ENCODE measurements at places on chromosomes 7 and 10.

DNA sequence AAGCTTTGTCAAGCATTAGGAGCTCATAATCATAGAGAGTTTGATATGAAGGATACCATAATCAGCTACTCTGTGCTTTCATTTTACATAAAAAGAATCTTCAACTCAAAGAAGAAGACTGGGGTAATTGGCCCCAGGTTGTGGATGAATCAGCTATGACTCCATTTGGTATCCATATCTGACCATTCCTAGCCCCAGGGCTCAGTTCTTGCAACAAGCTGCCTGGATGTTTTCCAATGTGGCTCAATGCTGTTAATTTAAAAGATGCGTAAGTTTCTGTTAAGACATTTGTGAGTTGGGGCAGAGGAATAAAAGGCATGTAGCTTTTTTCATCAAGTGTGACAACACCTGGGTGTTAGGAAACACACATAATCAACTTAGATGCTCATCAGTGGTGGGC lies 951.1 kb downstream of the NRG3 start:
- no peak for DNase-seq

DNA sequence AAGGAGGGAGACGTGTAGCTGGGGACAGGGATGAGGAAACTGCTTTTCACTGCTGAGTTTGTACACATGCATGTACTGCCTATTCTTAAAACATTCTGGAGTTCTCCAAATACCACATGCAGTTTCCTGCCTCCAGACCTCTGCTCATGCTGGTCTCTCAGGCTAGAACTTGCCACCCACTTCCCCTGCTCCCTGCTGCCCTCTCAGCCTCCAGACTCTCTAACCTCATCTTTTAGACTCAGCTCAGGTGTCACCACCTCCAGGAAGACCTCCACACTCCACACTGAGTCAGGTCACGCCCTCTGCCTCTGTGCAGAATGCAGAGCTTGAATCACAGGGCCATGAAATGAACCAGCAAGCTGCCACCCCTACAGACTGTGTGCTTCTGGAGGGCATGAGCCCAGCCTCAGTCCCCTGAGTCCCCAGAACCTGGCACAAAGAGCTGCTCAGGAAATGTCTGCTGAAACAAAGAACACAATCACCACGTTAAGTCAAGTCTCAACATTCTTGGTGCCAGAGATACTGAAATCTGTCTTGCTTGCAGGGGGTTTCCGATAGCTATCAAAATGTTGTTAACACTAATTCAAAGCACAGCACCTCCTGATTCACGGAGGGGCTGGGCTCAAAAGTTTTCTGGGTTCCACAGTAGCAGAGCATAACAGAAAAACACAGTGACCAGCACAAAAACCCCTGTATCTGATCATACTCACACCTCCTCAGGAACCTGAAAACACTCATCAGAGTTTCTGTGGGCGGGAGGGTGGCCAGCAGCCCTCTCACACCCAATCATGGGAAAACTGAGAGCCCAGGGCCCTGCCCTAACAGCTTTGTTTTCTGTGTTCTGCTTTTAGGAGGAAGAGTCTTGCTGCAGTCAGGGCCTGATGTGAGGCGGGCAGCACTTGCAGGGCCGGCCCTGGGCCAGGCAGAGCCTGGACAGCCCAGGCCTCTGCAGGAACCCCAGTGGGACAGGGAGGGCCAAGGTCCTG lies 21.1 kb downstream of the FAM53B start:
- DNase-seq, result no peak

DNA sequence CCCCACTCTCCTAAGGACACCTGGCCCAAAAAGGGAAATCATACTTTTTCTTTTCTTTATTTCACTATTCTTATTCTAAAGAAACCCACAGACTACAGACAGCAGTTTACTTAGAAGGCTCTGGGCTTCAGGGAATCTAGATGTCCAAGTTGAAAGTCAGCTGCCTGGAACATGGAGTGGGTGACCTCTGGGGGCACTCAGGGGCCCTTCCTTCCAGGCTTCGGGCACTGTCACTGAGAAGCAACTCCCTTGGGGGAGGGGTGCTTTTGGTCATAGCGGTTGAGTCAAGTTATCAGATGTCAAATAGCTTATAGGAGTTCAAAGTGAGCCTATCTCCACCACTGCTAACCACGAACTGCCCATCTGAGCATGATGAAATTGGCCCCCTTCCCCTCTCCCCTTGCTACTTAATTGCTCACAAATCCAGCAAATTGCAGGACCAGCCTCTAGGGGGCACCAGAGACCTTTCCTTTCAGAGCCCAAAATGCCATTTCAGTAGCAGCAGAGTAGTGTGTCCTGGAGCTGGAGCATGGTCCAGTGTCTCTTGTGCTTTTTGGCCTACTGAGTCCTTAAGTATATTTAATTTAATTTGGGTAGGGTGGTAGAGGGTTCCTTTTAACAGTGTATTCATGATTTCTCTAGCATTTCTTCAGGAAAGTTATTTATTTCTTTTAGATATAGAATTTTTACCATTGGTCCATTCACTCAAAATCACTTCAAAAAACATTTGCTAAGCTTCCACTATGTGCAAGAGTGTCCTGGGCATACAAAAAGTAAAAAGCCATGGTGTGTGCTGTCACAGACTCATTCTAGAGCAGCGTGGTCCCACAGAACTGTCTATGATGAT lies 463.8 kb downstream of the KCNMA1 start:
- peak; percentile 29 for DNase-seq

DNA sequence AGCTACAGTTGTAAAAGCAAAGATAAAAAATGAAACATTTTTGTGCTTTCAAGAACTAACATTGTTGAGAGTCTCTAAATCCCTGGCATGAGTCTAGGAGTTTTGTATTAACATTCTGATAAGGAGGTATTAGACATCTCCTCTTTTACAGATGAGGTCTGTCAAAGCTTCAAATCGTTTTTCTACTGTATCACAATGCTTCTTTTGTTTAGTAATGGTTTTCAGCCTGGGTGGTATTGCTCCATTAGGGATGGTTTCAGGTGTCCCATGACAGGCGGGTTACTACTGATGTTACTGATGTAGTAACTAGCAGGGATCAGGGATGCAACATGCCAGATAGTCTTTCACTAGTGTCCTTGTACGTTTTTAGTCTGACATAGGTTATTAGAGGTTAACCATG lies 27.4 kb downstream of the STAM start:
- no peak for DNase-seq

DNA sequence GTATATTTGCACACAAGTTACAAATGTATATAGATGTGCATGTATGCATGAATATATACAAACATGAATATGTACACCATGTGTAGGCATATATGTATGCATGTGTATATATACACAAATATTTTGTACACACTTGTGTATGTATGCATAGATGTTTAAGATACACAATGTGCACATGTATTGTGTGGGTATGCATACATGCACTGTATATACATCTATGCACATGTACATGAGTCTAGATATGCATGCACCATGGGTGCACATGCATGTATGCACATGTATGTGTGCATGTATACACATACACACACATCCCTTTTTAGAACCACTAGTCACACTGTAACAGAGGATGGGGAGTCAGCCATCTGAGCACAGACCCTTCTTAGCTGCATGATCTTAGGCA lies 249.4 kb downstream of the COBL start:
- no peak for DNase-seq

- no peak for DNase-seq
Observed at GRCh38 chr7:128006550-128007302, 24.5 kb downstream of the LRRC4 start.

DNA sequence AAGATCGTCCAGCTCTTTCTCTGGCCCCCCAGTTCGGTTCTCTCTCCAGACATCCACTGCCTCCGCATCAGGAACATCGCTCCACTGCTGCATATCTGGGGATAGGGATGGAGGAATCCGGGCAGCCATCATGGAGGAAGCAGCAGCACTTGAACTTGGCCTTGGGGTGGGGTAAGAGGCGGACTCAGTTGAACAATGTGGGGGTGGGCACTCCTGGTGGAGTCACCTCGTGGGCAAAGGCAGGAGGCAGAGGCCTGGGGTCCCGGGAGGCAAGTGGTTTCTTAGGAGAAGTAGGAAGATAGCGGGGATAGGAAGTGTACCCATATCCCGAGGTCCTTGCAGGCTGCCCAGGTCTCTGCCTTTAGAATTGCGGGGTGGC lies 98.3 kb downstream of the CHST15 start:
- DNase-seq, result no peak

GRCh38 chr7:13262929-13263530 lies 575.6 kb downstream of the ARL4A start:
- DNase-seq, result no peak

- DNase-seq, result no peak
Observed at GRCh38 chr7:139696552-139696951, 81.2 kb downstream of the HIPK2 start.

DNA sequence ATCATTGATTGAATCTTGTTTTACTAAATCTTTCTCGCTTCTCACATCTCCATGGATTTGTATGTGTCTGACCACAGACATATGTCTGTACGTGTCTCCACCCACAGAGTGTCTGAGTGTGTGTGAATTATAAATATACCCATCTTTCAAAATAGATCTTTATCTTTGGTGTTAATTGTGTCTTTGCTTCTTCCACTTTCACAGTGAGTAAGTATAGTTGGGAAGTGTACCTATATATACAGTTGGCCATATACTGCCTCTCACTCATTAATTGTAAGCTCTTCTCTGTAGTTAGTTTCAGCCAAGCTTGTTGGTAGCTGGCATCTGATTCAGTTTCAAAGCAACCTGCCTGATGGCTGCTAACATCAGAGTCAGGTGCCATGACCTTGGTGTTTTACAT lies 18.4 kb downstream of the EEPD1 start:
- no peak for DNase-seq

DNA sequence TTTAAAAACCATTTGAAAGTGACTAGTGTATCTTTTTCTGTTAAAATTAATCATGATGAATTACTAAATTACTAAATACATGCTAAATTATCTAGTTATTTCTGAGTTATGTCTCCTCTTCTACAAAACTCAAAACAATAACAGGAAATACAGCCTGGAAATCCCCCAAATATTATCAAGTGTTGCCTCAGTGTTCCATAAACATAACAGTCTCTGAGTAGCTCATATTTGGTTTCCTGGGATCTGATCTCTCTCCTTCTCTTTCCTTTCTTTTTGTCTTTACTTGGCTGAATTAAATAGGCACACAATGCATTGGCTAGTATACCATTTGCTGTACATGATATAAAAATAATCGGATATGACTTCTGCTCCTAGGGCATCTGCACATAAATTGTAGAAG lies 277.6 kb upstream of the IGFBP3 start:
- no peak for DNase-seq

DNA sequence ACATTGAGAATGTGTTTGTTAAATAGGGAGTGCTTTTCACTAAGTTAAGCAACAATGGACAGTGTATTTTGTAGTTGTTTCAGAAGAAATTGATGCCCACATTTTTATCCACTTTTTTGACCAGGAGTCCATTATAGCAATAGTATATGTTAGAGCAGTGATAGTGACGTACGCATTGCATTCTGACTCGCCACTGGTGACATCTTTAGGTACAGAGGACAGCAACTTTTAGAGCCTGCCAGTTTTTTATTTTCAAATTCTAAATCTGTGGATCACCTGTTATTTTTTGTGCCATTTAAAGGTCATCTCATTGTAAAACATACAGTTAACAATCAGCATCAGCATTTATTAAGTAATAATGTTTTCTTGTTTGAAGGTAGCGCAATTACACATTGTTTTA lies 1.4 kb downstream of the UBE2D1 start:
- no peak for DNase-seq

- no peak for DNase-seq
Observed at GRCh38 chr7:37419496-37419895, 29.2 kb downstream of the ELMO1 start.

DNA sequence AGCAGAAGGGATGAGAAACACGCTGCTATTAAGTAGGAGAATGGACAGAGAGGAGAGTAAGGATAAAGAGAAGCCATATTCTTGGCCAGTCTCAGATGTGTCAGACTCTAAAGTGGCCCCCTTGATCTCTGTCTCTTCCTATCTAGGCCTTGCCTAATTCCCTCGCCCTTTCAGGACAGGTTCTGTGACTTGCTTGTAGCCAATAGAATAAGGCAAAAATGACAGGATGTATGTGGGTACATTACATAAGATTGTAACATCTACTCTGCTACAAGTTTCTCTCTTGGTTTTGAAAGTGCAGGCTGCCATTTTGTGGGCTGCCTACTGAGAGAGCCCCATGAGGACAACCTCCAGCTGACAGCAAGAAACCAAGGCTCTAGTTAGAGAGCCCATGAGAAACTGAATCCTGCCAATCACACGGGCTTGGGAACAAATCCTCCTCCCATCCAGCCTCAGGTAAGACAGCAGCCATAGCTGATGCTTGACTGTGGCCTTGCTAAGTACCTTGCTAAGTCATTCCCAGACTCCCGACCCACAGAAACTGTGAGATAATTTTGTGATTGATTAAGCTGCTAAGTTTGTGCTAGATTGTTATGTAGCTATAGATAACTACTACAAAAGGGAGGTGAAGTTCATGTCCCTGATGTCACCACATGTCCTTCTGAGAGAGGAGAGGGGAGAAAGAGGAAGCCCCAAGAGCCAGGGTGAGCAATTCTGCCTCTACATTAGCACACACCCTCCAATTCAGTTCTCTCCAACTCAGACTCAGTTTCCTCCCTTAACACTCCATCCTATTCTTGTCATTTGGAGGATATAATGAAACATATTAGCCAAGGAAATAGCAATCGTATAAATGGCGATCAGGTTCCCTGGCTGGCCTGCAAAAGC lies 185.5 kb downstream of the SGMS1 start:
- DNase-seq, result no peak

DNA sequence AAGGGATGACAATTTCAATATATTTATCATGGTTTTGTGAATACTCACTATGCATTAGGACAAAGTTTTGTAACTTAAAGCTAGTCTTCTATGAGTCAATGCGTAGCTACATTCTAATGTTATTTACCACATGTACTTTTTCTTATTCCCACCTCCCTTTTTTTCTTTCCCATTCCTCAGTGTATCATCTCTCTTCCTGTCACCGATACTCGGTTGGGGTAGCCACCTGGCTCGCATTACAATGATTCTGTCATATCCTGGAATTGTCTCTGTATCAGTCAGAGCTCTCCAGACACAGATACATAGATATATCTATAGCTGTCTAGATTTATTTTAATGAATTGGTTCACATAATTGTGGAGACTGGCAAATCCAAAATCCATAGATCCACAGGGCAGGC lies 9.8 kb upstream of the RALA start:
- no peak for DNase-seq

DNA sequence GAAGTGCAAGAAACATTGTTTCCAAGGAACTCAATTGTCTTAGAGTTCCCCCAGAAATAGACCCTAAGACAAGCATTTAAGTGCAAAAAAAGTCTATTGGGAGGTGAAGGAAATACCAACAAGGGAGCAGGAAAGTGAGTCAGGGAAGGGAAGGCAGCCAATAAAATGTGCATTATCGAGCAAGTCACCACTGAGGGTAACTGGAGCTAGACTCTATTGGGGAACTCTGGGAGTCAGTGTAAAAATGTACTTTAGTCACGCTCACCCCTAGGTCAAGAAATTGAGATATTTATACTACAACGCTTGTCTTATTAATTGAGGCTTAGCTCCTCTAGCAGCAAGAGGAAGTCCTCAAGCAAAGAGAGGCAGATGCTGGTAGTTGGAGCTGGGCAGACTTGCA lies 137.7 kb downstream of the RTKN2 start:
- DNase-seq, result no peak

GRCh38 chr7:140314573-140315480 lies 83.5 kb downstream of the SLC37A3 start:
- DNase-seq, result no peak

- DNase-seq, result no peak
Observed at GRCh38 chr10:113959383-113959760, 84.3 kb upstream of the ADRB1 start.
